ENCODE measurements at places on chromosomes 1 and 21.

- DNase-seq, result peak; percentile 39
These were observed 2.4 kb downstream of the ARID1A start for GRCh38 chr1:26697978-26698849.

GRCh38 chr1:11273595-11274234 is 717 bp downstream of the UBIAD1 start:
- DNase-seq, result no peak

GRCh38 chr1:6962478-6962995 is 177.3 kb downstream of the CAMTA1 start:
- peak; percentile 32 for DNase-seq

- no peak for DNase-seq
These were observed 72.9 kb upstream of the SELENON start for GRCh38 chr1:25727088-25727487.

- no peak for DNase-seq
These were observed 11.7 kb upstream of the MFAP2 start for GRCh38 chr1:16992102-16992501.

DNA sequence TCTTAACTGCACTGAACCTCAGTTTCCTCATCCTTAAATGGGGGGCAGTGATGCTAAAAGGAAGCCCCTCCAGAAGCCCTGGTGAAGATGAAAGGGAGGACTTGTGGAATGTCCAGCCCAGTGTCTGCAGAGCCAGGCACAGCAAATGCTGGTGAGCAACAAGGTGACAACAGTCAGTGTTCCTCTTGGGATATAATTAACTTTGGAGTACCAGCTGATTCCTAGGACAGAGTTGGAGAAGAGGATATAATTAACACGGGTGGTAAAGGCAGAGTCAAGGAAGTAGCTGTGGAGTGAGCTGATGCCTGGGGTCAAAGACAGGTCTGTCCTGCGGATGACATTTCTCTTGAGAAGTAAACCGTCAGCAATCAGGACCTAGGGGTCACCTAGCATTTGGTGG is 60.7 kb upstream of the MRPS6 start:
- DNase-seq, result no peak

DNA sequence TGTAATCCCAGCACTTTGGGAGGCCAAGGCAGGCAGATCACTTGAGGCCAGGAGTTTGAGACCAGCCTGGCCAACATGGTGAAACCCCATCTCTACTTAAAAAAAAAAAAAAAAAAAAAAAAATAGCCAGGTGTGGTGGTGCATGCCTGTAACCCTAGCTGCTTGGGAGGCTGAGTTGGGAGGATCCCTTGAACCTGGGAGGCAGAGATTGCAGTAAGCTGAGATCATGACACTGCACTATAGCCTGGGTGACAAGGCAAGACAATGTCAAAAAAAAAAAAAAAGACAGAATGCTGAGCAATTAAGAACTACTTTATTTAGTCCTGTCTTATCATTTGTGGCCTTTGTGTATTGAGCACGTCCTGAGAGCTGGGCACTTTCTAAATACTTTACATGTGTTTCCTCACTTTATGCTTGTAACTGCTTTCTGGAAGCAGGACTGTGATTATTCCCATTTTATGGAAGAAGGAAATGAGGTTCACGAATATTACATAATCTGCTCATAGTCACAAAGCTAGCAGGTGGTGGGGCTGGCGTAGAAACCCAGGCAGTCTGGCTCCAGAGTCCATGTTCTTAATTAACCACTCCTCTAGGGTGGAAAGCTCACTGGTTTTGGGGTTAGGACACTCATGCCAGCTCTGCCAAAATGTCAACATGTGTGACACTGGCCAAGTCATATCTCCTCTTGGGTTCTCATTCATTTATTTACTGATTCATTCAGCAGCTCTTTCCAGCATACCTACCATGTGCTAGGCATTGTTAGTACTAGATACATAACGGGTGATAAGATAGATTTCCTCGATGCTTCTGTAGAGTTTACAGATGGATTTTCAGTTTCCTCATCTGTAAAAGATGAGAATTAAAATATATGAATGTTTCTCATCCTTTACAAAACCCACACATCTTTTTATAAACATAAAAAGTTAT is 57.7 kb downstream of the DDR2 start:
- DNase-seq, result no peak

- DNase-seq, result no peak
These were observed 1640.2 kb upstream of the PRMT6 start for GRCh38 chr1:105416261-105416660.

GRCh38 chr1:201655243-201655642 is 116.3 kb downstream of the NAV1 start:
- DNase-seq, result no peak

DNA sequence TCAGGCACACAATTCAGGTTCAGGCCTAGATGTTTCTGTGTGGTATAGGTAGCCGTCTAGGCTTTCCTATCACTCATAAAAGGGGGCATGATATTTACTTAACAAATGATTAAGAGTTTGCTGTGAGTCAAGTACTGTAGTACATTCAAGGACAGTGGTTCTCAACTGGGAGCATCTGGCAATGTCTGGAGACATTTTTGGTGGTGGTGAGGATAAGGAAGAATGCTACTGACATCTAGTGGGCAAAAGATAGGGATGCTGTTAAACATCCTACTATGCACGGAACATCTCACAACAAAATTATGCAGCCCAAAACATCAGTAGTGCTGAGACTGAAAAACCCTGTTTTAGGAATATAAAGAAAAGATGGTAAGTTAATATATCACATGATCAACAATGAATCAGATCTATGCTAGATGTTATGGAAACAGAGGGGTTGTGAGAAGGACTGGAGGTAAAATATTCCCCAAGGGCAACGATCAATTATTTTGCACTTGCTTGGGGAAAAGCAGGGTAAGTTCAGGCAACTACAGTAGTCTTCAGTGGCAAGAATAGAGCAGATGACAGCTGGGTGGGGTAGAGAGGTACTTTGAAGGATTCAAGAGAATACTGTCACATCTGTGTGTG is 4.9 kb downstream of the DNTTIP2 start:
- peak; percentile 69 for DNase-seq

- peak; percentile 58 for DNase-seq
These were observed 50.0 kb upstream of the NPL start for GRCh38 chr1:182739545-182739944.

- no peak for DNase-seq
These were observed 173.6 kb downstream of the PTGER3 start for GRCh38 chr1:70874063-70874462.

GRCh38 chr1:161037661-161038522 is 872 bp downstream of the TSTD1 start:
- no peak for DNase-seq

GRCh38 chr1:244089561-244089960 is 38.5 kb downstream of the ZBTB18 start:
- no peak for DNase-seq

DNA sequence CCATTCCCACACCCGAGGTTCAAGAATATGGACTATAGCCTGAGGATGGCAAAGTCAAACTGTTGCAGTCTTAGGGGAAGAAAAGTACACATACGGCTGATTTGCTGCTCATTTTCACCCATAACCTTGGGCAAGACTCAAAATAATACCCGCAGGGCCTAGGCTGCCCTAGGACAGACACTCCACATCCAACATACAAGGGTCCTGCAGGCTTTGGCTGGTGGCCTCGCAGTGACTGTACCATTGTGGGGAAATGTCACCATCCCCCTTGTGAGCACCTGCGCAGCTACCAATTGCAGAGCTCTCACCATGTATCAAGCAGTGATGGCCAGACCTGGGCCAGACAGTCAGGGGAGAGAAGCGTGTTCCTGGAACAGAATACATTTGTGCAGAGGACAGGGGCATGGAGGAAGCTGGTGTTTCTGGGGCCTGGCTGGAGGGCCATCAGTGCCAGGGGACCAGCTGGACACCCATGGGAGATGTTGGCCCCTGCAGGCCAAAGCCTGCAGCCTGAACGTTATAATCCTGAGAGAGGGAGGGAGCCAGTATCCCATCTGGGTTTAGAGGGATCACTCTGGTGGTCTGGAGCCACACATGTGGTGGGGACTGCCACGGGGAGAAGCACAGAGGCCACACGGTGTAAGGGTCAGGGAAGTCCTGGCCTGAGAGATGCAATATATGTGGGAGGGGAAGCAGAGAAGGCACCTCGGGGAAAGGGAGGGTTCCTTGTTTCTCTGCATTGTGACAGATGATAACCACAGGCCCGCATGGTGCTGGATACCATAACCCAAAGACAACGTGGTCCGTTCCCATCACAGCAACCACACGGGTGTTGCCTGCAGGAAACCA is 101.2 kb downstream of the GLIS1 start:
- no peak for DNase-seq

DNA sequence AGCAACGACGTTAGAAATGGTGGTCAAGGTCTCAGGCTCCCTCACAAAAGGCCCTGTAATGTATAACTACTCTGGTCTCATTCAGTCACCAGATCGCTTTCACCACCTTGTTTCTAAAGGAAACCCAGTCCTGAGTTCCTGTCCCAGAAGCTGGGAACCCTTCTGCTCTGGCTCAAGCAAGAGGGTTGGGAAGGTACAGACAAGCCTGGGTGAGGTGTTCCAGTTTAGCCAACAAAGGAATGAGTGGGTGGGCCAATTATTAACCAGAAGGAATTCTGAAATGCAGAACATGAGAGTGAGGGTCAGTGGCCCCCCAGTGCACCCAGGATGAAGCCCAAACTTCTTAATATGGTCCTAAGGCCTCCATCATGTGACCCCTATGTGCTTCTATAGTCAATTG is 17.5 kb downstream of the TRABD2B start:
- DNase-seq, result no peak

- DNase-seq, result no peak
These were observed 126.7 kb downstream of the EIF4G3 start for GRCh38 chr1:21050031-21050430.

DNA sequence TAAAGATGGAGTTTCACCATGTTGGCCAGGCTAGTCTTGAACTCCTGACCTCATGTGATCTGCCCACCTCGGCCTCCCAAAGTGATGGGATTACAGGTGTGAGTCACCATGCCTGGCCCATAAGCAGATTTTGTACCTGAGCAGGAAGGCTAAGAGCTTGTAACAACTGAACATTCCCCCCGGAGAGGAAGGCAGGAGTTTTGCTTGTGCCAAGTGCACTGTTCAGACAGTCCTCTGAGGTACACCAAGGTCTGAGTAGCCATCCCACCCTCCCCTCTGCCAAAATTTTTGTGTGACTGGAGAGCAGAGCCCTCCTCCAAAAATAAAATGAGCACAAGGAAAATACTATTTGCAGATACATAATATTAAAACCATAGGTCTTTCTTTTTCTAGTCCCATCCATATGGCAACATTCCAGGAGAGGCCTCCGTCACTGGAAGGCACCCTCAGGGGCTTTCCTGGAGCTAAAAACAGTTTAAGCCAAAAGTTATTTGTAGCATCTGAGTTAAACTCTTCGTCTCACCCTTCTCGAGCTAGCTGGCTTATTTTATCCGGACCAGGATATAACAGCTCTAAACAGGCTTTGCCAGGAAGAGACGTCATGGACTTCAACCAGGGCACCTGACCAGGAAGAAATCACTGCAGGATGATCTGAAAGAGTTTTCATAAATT is 27.2 kb downstream of the CAPN2 start:
- DNase-seq, result no peak

- peak; percentile 48 for DNase-seq
These were observed 558 bp downstream of the PFKL start for GRCh38 chr21:44300262-44300959.

GRCh38 chr1:35433714-35434113 is 123.5 kb downstream of the KIAA0319L start:
- no peak for DNase-seq

- no peak for DNase-seq
These were observed 134.8 kb upstream of the KIF26B start for GRCh38 chr1:245019910-245020486.

GRCh38 chr1:211329764-211330201 is 3.1 kb downstream of the TRAF5 start:
- no peak for DNase-seq

GRCh38 chr1:223815865-223816264 is 29.9 kb downstream of the TP53BP2 start:
- no peak for DNase-seq

- peak; percentile 2 for DNase-seq
These were observed 70.4 kb upstream of the TTLL7 start for GRCh38 chr1:84069236-84069845.

DNA sequence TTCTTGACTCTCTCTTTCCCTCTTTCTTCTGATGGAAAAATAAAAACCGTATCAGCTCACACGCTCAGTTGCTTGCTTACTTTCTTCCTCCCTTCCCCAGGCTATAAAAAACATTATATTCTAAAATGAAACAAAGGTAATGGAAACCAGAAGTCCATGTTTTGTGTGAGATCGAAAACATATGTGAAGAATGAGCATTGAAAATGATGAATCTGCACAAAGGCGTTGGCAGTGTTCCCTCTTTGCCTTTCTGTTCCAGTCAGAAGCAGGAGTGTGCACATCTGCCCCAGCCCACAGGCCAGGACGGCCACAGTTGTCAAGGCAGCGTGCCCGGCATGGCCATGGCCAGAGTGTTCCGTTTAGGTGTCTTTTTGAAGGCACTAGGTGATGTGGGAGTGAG is 185.3 kb upstream of the USP24 start:
- no peak for DNase-seq

GRCh38 chr1:227947676-227948492 is at the start of gene WNT9A:
WNT9A (minus strand) TSS chr1:227947932; CDS start chr1:227947887, 45 bp downstream.
- no peak for DNase-seq

- DNase-seq, result no peak
These were observed 137.6 kb downstream of the PTGER3 start for GRCh38 chr1:70910013-70910412.

- no peak for DNase-seq
These were observed 71.7 kb upstream of the JUN start for GRCh38 chr1:58855274-58856165.

DNA sequence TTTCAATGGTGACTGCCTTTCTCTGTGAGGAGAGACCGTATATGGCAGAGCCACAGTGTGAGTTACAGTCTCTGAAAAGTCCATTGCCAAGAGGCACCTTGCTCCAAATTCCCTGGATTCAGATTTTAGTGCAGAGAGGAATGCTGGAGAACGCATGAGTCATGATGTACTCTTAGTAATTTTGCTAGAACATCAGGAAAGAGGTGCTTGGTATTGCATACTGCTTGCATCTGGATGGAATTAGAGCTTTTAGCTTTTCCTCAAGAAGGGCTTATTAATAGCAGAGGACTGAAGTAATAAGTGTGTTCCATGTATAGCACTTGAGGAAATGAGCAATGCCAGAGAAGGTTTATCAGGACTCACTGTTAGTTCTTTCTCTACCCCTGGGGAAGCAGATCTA is 40.5 kb upstream of the AKT3 start:
- no peak for DNase-seq

DNA sequence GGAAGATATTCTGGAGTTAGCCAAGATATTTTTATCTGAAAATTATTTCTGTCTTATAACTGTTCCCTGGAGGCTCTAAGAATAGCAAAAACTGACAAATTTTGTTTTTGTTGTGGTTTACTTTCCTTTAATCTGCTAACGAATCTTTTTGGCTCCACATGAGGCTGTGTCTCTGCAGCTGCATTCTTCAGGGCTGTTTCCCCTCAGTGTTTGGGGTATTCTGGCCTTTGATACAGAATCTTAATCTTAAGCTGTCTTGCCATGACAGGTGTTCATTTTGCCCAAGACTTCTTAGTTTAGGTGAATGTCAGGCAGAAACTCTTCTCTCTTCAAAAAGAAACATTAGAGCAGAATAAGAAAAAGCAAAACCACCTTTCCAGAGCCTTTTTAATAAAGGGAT is 83.8 kb downstream of the GABPA start:
- DNase-seq, result no peak

Measured in NCI-H524 (cell line).